Ascending aorta (tissue), 2 donors: ENCODE measurements at places on chromosomes 4 and X. TPM values are rescaled to one million over a fixed set of nuclear protein-coding genes. Genes with fewer than 3 reads are reported as not detected.

GRCh38 chrX:13605611-13606010, 36.2 kb downstream of the EGFL6 start:
- H3K27me3 ChIP-seq = no peaks in the 10 kb centered on the region
- H3K4me1 ChIP-seq = no peaks in the 10 kb centered on the region
- no peak overlapping the region for H3K27ac ChIP-seq
- H3K4me3 ChIP-seq = no peak overlapping the region
- no peaks in the 10 kb centered on the region for H3K36me3 ChIP-seq

GRCh38 chr4:184792950-184793555, 32.7 kb downstream of the ACSL1 start:
- H3K4me3 ChIP-seq = no peak overlapping the region
- H3K4me1 ChIP-seq = no peaks in the 10 kb centered on the region
- peaks cover 7% of the 10 kb centered on the region for H3K36me3 ChIP-seq
- no peak overlapping the region for H3K27ac ChIP-seq
- no peak for DNase-seq

DNA sequence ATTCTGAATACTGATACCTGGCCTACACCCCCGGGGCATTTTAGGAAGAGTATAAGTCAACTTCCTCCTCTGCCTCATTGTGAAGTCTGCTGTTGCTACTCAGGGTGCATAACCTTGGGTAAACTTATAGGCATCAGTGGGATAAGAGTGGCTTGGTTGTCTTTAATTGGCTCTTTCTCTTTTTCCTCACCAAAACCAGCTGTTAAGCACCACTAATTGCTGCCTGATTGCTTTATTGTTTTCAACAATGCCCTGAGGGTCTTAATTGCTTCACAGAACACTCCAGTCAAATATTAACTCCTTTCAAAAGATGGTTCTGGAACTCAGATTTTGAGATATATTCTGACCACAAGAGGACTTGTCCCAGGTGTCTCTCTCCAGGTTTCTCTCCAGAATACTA, 337.0 kb upstream of the MAGEB16 start:
- H3K27me3 ChIP-seq = no peaks in the 10 kb centered on the region
- no peaks in the 10 kb centered on the region for H3K36me3 ChIP-seq
- no peak overlapping the region for H3K27ac ChIP-seq

- H3K4me1 ChIP-seq = no peaks in the 10 kb centered on the region
- no peak for DNase-seq
- H3K27ac ChIP-seq = peak overlapping the region; percentile 57
- H3K27me3 ChIP-seq = no peaks in the 10 kb centered on the region
- H3K36me3 ChIP-seq = no peaks in the 10 kb centered on the region
These were observed 38.0 kb downstream of the MAGEE2 start for GRCh38 chrX:75746891-75747639.

GRCh38 chr4:65337371-65337770, 332.9 kb downstream of the EPHA5 start:
- no peak for DNase-seq
- H3K27ac ChIP-seq = no peak overlapping the region
- no peak overlapping the region for H3K4me3 ChIP-seq
- H3K27me3 ChIP-seq = no peaks in the 10 kb centered on the region
- no peaks in the 10 kb centered on the region for H3K36me3 ChIP-seq

DNA sequence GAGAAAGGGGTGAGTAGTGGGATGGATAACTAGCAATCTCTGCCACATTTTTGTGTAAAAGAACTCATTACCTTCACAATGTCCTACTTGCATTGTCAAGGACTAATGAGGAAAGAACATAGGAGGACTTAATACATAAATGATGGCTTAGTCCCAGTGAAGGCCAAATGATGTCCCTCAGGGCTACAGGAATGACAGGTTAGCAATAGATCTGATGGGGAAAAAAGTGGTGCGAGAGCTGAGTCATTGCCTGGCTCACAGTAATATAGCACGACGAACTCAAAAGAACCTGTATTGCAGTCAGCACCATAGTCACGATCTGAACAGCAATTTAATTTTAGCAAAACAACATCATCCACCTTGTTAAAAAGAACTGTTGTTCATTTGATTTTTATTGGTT, 70.9 kb upstream of the ARHGAP36 start:
- H3K27me3 ChIP-seq = no peaks in the 10 kb centered on the region
- no peaks in the 10 kb centered on the region for H3K4me1 ChIP-seq
- no peak for DNase-seq
- H3K36me3 ChIP-seq = no peaks in the 10 kb centered on the region
- H3K27ac ChIP-seq = no peak overlapping the region
- H3K4me3 ChIP-seq = no peak overlapping the region

- no peaks in the 10 kb centered on the region for H3K4me1 ChIP-seq
- H3K27ac ChIP-seq = no peak overlapping the region
- no peaks in the 10 kb centered on the region for H3K27me3 ChIP-seq
- no peaks in the 10 kb centered on the region for H3K36me3 ChIP-seq
- no peak overlapping the region for H3K4me3 ChIP-seq
These were observed 45.7 kb downstream of the C4orf50 start for GRCh38 chr4:5972571-5972970.

- no peak for DNase-seq
- no peak overlapping the region for H3K27ac ChIP-seq
- no peaks in the 10 kb centered on the region for H3K4me1 ChIP-seq
- H3K27me3 ChIP-seq = peaks cover 10% of the 10 kb centered on the region
- H3K4me3 ChIP-seq = no peak overlapping the region
These were observed 2.3 kb upstream of the PHOX2B start for GRCh38 chr4:41750626-41751448.

GRCh38 chr4:134787315-134787714, 585.7 kb upstream of the PABPC4L start:
- H3K27me3 ChIP-seq = no peaks in the 10 kb centered on the region
- DNase-seq = no peak
- H3K36me3 ChIP-seq = no peaks in the 10 kb centered on the region
- H3K4me1 ChIP-seq = no peaks in the 10 kb centered on the region

- H3K36me3 ChIP-seq = no peaks in the 10 kb centered on the region
- DNase-seq = no peak
- H3K27ac ChIP-seq = no peak overlapping the region
These were observed 1910.4 kb downstream of the C4orf33 start for GRCh38 chr4:131006388-131006787.

DNA sequence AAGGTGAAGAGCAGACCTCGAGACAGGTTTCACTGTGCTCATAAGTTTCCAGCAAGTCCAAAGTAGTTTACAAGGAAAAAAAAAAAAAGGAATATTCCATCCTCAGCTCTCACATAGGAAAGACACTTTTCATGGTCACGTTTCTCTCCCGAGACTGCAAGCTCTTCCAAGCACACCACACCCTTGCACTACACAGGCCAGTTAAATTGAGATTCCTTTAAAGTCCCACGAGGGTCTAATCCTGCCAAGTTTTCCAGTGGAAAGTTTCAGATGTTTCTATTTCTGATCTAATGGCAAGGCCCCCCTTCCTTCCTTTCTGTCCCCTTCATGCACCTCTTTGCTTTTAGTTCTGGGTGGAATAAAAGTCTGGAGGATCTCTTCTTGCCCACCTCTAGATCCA, 67.9 kb upstream of the PCDH19 start:
- no peak overlapping the region for H3K27ac ChIP-seq
- H3K4me3 ChIP-seq = no peak overlapping the region

DNA sequence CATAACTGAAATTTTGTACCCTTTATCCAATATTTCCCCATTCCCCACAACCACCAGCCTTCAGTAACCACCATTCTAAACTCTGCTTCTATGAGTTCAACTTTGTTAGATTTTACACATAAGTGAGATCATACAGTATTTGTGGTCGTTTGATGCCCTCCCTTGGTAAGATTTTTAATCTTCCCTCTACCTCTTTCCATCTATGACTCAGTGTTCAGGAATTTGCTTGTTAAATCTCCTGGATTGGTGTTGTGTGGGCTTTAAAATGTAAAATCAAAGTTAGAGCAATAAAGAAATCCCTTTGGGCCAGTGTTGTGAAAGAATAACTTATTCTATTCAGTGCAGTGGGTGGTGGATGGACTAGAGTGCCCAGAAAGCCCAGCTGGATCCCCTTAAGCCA, 37.4 kb downstream of the SLC16A2 start:
- H3K4me1 ChIP-seq = no peaks in the 10 kb centered on the region
- H3K4me3 ChIP-seq = no peak overlapping the region
- H3K27ac ChIP-seq = no peak overlapping the region
- DNase-seq = no peak
- H3K36me3 ChIP-seq = no peaks in the 10 kb centered on the region
- no peaks in the 10 kb centered on the region for H3K27me3 ChIP-seq

Gene WDR17
- total RNA-seq = 3.4 TPM

Gene XAGE1A
- total RNA-seq = not detected

Gene TMEM154
- 1.4 TPM for total RNA-seq
